ENCODE measurements at places on chromosomes 6 and 20. TPM values are rescaled to one million over a fixed set of nuclear protein-coding genes. Genes with fewer than 3 reads are reported as not detected.

DNA sequence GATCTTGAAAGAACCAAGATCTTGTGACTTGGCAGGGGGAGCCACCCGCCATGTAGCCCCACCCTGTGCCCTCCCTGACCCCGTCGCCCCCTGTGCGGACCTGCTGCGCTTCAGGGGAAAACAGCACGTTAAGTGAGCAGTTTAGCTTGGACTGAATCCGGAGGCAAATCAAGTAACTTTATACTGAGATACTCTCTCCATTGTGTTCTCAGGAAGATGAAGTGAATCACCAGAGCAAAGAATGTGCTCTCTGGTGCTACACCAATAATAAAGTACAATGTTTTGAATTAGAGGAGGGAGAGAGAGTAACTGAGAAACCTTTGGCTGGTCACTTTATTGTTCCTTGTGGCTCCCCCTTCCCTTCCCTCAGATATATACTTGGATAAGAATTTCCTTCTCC is 83.4 kb downstream of the TXNDC5 start:
- peak overlapping the region; percentile 10 for H3K27ac ChIP-seq
- no peak overlapping the region for H3K4me3 ChIP-seq
- H3K4me1 ChIP-seq = no peaks in the 10 kb centered on the region
- peaks cover 4% of the 10 kb centered on the region for H3K27me3 ChIP-seq
- H3K36me3 ChIP-seq = no peaks in the 10 kb centered on the region
- DNase-seq = no peak

DNA sequence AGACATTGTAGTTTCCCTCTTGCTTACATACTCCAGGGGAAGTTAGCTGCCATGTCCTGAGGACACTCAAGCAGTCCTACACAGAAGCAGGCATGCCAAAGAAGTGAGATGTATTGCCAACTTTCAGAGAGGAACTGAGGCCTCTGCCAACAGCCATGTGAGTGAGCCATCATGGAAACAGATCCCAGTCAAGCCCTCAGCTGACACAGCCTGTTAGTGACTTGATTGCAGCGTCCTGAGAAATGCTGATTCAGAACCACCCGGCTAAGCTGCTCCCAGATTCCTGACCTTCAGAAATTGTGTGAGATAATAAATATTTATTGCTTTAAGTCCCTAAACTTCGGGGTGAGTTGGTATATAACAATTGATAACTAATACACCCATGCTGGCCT is 38.1 kb downstream of the GSTA2 start:
- DNase-seq = no peak
- no peaks in the 10 kb centered on the region for H3K36me3 ChIP-seq
- H3K4me3 ChIP-seq = no peak overlapping the region
- no peak overlapping the region for H3K27ac ChIP-seq
- H3K27me3 ChIP-seq = no peaks in the 10 kb centered on the region

NKX2-2 gene
- not detected for total RNA-seq

DNA sequence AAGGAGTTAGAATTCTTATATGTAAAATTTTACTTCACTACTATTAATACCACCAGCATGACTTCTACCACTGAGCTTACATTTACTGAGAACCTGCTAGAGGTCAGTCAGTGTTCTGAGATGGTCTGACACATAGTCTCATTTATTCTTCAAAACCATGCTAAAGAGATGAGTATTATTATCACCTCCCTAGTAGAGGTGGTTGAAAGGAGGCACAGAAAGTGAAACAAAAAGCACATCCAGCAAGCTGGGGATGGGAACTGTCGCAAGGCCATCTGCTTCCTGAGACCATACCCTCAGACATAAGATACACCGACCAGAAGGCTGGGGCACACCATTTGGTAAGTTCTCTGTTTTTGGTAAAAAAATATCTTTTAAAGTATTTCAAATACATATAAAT is 137.7 kb downstream of the INSM1 start:
- H3K4me1 ChIP-seq = no peaks in the 10 kb centered on the region
- no peak for DNase-seq
- no peaks in the 10 kb centered on the region for H3K27me3 ChIP-seq
- no peak overlapping the region for H3K27ac ChIP-seq

FLRT3 gene
- 21.8 TPM for total RNA-seq

SOX18 gene
- total RNA-seq = 0.79 TPM

DNA sequence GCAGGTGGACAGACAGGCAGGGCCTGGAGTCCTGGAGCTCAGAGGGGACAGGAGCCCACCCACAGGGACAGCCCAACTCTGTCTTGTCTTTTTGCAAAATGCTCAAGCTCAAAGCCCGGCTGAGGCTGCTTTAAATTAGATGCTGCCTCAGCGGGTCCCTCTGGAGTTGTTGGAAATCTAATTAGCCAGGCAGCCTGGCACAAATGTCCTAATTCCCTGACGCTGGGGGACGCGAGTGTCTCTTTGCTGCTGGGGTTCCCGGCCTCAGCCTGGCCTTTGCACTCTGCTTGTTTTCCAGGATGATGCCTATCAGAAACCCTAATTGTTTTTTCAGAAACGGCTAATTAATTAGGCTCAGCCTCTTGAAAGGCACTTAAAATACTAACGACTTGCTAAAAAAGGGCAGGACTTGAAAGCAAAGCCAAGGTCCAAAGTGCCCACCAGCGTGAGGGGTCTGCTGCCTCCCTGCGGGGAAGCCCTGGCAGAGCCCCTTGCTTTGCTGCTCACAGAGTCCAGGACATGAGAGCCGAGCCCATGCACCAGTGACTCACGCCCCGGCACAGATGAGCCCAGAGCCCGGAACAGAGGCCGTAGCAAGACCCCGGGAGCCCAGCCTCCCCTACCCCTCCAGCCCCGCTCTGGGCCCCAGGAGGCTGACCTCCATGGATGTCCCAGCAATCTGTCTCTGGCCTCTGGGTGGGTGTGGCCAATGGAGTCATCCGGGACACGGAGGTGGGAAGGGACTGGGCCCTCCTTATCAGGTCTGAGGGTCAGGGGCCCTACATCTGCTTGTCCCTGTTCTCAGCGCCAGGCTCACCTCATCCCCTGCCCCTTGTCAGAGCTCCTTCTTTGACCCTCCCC is 46.0 kb upstream of the BHLHE23 start:
- no peak overlapping the region for H3K4me3 ChIP-seq
- H3K4me1 ChIP-seq = no peaks in the 10 kb centered on the region
- peak; percentile 54 for DNase-seq

FBXO9 gene
- total RNA-seq = 43.1 TPM

- H3K27ac ChIP-seq = no peak overlapping the region
- no peaks in the 10 kb centered on the region for H3K36me3 ChIP-seq
- H3K27me3 ChIP-seq = peaks cover 13% of the 10 kb centered on the region
- H3K4me3 ChIP-seq = no peak overlapping the region
Measured at GRCh38 chr20:1676650-1677049, 19.1 kb upstream of the SIRPG start.

- no peak for DNase-seq
- H3K27me3 ChIP-seq = peaks cover 8% of the 10 kb centered on the region
- H3K4me1 ChIP-seq = no peaks in the 10 kb centered on the region
- no peaks in the 10 kb centered on the region for H3K36me3 ChIP-seq
- no peak overlapping the region for H3K27ac ChIP-seq
Measured at GRCh38 chr20:49433333-49433732, 49.1 kb downstream of the KCNB1 start.

SLC16A10 gene
- total RNA-seq = 40.2 TPM

Measured in suprapubic skin (tissue), 4 donors.